ENCODE measurements at places on chromosomes 13 and 19.

DNA sequence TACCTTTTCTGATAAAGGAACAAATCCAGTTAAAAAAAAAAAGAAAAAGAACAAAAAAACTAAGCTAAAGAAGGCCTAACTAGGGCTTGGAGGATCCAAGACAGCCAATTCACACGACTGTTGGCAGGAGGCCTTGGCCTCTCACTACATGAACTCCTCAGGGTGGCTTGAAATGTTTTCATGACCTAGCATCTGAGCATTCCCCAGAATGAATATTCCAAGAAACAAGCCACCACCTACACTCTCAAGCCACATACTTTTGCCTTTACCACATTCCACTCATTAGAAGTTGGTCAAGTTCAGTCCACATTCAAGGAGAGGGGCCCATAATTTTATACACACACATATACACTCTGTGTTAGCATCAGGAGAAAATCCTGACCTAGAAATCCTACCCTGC, 97.6 kb upstream of the SIAH3 start:
- no peak for DNase-seq

DNA sequence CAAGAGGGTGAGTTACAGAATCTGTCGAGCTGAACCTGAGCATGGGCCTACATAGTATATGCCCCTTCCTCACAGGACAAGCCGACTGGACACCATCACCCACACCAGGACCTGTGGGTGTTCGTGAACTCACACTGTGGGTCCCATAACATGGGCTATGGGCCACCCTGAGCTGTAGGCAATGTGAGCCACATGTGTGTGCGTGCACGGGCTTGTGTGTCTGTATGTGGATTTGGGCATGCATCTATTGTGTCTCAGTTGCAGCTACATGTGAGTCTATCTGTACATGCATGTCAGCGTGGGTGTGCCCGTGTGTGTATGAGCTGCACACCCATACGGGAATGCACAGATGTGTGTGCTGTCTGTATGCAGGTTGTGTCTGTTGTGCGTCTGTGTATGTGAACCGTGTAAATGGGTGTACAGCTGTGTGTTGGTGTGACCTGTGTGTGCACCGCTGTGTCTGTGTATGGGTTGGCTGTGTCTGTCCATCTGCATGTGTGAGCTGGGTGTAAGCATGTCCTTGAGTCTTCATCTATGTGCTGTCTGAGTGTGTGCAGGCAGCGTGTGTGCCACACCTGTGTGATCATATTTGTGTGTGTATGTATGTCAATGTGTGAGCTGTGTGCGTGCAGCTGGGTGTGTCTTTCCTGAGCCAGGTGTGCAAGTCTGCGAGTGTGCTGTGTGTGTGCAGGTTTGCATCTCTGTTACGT, 1.7 kb downstream of the NOTCH3 start:
- DNase-seq, result no peak

GRCh38 chr13:41822560-41822959, 138.3 kb downstream of the VWA8 start:
- DNase-seq, result no peak

- no peak for DNase-seq
These were observed 761.5 kb downstream of the EFNB2 start for GRCh38 chr13:105773863-105774538.

GRCh38 chr19:13010992-13011652, 15.8 kb downstream of the NFIX start:
- DNase-seq, result no peak

DNA sequence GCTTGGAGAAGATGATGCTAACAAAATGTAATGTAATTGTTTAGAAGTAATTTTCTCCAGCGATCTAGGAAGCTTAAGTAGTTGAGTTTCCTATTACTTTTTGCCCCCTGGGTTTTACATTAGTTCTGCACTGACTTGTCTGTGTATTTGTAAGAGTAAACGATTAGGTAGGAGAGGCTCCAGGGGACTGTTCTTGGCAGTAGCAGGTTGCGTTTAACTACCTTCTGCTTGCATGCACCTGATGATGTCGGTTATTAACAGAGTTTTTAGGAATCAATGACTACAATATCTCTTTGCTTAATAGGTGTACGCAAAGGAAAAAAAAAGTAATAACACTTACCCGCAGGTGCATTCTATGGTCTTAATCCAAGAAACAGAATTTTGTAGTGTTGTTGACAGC, 18.3 kb upstream of the UGGT2 start:
- no peak for DNase-seq

- no peak for DNase-seq
These were observed 216.4 kb downstream of the SLITRK5 start for GRCh38 chr13:87887459-87888123.

GRCh38 chr19:50599427-50599826, 31.2 kb upstream of the LRRC4B start:
- no peak for DNase-seq

- no peak for DNase-seq
These were observed 2.6 kb downstream of the SAFB2 start for GRCh38 chr19:5619946-5620345.

DNA sequence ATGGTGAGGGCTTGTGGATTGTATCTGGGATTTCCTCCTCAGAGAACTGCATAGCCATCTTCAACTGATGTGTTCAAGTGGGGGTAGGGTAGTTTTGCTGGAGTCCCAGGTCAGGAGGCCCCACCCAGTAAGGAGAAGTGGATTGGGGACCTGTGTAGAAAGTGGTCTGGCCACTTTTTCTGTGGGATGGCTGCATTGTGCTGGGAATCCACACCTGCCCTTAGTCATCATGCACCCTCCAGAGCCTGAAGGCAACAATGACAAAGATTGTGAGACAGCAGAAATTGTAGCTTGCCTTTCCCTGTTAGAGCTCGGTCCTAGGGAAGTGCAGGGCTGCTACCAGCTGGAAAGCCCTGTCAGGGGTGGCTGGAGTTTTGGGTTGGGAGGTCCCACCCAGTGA, 255.4 kb downstream of the NDFIP2 start:
- no peak for DNase-seq

DNA sequence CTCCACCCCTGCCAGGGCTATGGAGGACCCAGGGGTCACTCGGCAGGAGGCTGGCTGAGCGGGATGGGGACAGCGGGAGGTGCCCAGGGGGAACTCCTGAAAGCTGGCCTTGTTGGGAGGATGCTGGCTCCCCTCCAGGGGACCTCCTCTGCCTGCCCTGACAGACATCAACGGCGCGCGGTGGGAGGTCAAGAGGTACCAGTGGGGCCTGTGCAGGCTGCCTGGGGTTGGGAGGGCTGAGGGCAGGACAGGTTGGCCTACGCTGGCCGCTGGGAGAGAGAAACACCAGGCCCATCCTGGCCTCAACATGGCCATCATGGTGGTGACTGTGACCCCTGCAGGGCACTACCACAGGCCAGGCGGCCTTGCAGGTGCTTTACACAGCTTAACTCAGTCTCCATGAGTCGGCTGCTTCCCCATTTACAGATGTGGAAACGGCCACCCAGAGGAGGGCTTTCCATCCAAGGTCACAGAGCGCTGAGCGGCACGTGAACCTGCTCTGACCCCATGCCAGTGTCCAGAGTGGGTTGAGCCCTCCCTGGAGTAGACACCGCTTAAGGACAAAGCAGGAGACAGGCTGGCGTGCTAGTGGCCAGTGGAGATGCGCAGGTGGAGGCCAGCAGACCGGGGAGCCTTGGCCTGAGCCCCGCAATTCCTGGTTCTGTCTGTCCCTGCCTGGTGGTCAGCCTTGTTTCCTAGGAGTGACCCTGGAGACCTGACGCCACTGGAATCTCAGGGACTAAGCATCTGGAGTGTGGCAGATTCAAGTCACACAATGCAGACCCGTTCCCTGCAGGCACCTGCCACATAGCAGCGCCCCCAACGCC, 27.6 kb downstream of the CEBPG start:
- no peak for DNase-seq

- DNase-seq, result no peak
These were observed 3.4 kb downstream of the HCN2 start for GRCh38 chr19:593055-593454.

GRCh38 chr19:48344892-48345291, 18.8 kb downstream of the TMEM143 start:
- DNase-seq, result no peak

GRCh38 chr13:84605927-84606326, 723.7 kb upstream of the SLITRK1 start:
- DNase-seq, result no peak

- no peak for DNase-seq
These were observed 41.9 kb upstream of the SERPINE3 start for GRCh38 chr13:51297556-51297955.

GRCh38 chr13:66765559-66765958, 464.6 kb downstream of the PCDH9 start:
- DNase-seq, result no peak

- DNase-seq, result no peak
These were observed 66.1 kb upstream of the FRY start for GRCh38 chr13:31965361-31966066.

GRCh38 chr19:10283301-10284064, 3.3 kb upstream of the ICAM4 start:
- DNase-seq, result no peak

- DNase-seq, result no peak
These were observed 41.1 kb upstream of the MAP3K10 start for GRCh38 chr19:40150170-40150569.

- no peak for DNase-seq
These were observed 55.5 kb downstream of the EDNRB start for GRCh38 chr13:77863144-77863543.

GRCh38 chr19:17303940-17304267, 679 bp upstream of the ABHD8 start:
- DNase-seq, result no peak

- no peak for DNase-seq
These were observed 249.6 kb downstream of the TSHZ3 start for GRCh38 chr19:31099515-31100205.

GRCh38 chr13:111472559-111473460, 152.4 kb downstream of the TEX29 start:
- no peak for DNase-seq

GRCh38 chr13:79869326-79869725, 388.4 kb downstream of the NDFIP2 start:
- DNase-seq, result no peak

DNA sequence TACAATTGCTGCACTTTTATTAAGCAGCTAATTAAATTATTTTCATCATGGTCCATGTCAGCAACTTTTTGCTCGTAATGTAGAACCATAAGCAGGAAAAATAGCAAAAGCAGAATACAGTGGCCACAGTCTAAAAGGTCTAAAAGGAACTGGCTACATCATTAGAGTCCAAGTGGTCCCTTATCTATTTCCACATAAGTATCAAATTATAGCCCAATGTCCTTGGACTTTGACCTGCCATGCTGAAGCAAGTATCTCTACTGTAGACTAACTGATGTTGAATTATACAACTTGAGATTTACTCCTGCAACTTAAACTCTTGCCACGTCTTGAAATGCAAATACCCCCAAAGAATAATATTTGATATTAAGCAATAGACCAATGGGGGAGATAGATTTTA, 68.8 kb downstream of the OXGR1 start:
- no peak for DNase-seq

DNA sequence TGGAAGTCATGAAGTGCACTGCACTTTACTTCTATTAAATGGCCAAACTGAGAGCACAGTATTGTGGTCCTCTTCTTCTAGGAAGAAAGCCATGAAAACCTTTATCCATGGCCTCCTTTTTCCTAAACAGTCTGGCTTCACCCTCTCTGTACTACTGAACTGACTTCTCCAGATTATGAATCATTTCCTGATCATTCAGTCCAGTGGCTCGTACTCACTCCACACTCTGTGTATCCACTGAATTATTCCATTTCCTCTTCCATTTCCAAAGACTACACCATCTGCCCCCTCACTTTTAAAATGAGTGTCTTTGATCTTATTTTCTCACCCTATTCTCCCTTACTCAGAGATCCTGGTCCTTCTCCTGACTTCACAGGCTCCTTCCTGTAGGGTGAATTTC, 29.7 kb upstream of the FREM2 start:
- no peak for DNase-seq

GRCh38 chr13:93450191-93450621, 223.6 kb downstream of the GPC6 start:
- DNase-seq, result no peak

- peak; percentile 63 for DNase-seq
These were observed 1.5 kb downstream of the MYADM start for GRCh38 chr19:53868892-53869804.

DNA sequence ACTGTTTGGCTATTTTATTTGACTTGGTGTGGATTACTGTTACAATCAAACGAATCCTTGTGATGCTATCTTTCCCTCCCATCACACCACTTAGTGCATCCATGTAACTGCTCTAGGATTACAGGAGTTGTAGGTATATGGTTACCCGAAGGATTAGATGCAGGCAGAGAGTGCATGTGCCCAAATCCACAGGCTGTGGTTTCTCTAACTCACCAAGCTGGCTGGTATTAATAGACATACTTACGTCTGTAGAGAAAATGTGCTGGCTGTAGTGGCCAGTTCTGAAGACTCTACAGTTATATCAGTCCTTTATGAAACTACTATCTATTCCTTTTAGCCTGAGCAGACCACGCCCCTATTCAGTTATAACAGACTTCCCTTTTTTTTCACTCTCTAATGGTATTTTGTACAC, 1.1 kb upstream of the HMGB1 start:
- DNase-seq, result no peak

DNA sequence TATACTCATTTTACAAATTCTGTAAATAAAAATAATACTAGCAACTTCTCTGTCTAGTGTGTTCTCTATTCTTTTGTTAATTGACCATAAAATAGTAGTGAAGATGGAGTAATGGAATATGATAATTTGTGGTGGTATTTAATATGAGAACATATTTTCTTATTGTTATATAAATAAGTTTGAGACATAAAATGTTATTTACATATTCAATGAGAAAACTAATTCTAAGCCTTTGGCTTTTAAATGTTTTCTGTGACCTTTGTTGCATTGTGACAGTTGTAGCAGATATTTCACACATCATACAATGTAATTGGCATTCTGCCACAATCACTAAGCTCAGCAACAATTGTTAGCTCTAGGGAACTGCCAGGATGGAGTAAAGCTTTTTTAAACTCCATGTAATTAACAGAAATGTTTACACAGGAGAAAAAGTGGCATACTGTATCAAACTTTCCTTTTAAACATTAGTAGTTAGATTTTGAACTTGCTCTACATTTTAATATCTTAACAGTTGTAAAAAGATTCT, 562.1 kb upstream of the PCDH9 start:
- no peak for DNase-seq

GRCh38 chr19:5966215-5966614, 11.7 kb downstream of the RANBP3 start:
- no peak for DNase-seq

GRCh38 chr19:11166281-11167142, 10.9 kb upstream of the SPC24 start:
- DNase-seq, result no peak

GRCh38 chr13:59750860-59751259, 412.9 kb downstream of the DIAPH3 start:
- DNase-seq, result no peak

Data from stimulated activated CD4-positive, alpha-beta T cell treated with anti-CD3 and anti-CD28 coated beads, TNF-alpha, amount 100 ng/mL, for 1 hour (primary cell).